ENCODE measurements at places on chromosomes 3 and 15.
A peak's percentile ranks its signal among the peaks of the same experiment; 100 is the strongest.

- no peak for DNase-seq
Observed at GRCh38 chr3:21781355-21781754, 30.3 kb upstream of the ZNF385D start.

- no peak for DNase-seq
Observed at GRCh38 chr3:54071601-54072000, 50.8 kb upstream of the CACNA2D3 start.

GRCh38 chr3:99789011-99789721 is 28.5 kb upstream of the CMSS1 start:
- peak; percentile 44 for DNase-seq

GRCh38 chr3:53949541-53949940 is 57.9 kb upstream of the SELENOK start:
- DNase-seq, result no peak

DNA sequence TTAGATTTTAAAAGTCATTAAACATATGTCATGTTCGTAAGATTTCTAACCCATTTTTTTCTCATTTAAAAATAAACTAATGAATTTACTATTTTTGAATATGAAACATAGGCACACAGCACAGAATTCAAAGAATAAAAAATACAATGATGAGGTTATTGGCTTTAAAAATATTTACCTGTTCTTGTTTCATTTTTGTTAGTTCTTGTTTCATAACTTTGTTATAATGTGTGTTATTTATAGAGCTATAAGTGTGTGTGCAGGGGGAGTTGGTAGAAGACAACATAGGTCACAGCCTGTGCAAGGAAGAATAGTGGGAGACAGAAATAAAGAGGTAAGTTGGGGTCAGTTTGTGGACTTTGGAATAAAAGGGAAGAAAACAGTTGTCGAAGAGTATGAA is 30.8 kb upstream of the NRROS start:
- DNase-seq, result no peak

GRCh38 chr3:112407888-112408702 is 75.1 kb downstream of the CD200 start:
- no peak for DNase-seq

DNA sequence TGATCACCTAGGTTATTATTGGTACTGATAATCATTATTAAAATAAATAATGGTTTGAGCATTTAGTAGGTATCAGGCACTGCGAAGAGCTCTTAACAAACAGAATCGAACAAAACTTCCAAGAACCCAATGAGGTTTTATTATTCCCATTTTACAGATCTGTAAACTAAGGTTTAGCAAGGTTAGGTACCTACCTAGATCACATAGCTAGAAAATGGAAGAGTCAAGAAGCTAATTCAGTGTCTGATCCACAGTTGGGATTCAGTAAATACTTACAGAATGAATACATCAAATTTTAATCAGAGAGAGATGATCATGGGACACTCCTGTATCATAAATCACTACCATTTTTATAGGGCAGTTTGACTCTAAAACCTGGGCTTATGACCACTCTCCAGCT is 15.5 kb downstream of the GJD2 start:
- DNase-seq, result no peak

GRCh38 chr15:77104155-77104554 is 33.2 kb upstream of the TSPAN3 start:
- no peak for DNase-seq

DNA sequence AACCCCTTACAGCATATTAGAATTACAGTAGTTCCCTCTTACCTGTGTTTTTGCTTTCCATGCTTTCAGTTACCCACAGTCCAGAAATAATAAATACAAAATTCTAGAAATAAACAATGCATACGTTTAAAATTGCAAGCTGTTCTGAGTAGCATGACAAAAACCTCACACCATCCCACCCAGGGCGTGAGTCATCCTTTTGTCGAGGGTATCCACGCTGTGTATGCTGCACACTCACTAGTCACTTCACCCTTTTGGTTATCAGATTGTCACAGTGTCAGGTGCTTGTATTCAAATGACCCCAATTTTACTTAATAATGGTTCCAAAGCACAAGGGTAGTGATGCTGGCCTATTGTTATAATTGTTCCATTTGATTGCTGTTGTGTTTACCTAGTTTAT is 72.5 kb upstream of the P3H2 start:
- DNase-seq, result no peak

GRCh38 chr15:88542342-88542733 is 4.1 kb downstream of the DET1 start:
- DNase-seq, result no peak

DNA sequence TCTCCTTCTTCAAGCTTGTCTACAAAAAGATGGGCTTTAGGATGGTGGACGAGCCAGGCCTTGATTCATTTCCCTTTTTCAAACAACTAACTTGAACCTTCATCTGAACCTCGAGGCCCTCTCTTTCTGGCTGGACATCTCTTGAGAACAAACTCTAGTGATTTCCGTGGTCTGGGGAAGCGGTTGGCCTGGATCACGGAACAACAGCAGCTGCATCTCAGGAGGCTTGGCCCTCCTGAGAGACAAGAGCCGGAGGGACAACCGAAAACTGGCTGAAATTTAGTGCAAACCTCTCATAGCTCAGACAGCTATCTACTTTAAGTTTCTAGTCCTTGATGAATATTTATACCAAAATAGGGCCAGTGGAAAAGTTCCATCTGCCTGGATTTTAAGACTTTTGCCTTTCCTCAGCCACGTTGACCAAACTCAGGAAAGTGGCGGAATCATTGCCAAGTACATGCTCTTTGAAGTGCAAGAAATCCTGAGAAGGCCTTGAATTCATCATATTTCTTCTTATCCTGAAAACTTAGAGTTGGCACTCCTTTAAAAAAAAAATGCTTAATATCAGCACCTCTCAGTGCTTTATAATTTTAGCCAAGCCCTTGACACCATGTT is 14.5 kb downstream of the LMCD1 start:
- DNase-seq, result no peak

GRCh38 chr3:186588632-186589031 is 18.1 kb downstream of the DNAJB11 start:
- no peak for DNase-seq

- DNase-seq, result no peak
Observed at GRCh38 chr3:100269410-100270214, 8.8 kb downstream of the TBC1D23 start.

- DNase-seq, result no peak
Observed at GRCh38 chr3:108403686-108404345, 106.6 kb downstream of the MYH15 start.

GRCh38 chr15:94273826-94274225 is 42.5 kb downstream of the MCTP2 start:
- no peak for DNase-seq

DNA sequence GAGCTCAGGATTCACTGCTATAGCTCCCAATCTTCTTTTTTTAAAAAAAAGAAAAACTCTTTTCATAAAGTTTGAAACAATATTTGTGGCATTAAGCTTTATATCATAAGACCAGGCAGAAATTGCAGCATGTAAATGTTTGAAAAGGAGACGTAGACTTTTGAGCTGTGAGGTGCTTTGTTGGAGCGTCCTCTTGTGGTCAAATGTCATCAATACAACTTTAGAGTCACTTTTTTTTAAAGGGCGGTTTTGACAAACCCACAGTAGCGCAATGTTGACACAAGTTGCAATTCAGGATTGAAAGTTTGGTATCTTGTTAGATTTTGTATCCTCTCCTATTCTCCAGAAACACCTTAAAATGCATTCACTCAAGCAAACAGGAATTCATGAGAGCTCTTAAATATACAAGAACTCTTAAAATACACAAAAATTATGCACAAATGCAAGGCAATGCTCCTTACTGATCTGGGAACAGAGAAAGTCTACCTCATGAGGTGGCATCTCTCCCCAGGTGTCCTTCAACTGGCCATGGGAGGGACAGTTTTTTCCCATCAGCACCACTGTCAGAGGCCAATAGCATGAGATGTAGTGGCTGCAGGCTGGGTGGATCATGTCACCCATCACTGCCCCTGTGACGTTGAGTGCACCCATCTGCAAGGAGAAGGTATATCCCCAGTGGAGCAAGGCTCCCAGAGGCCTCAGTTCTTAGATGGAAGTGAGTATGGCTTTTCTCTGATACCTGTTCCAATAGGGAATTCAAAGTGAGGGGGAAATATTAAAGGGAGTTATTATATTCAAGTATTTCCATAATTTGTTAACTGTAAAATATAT is 70.7 kb downstream of the ANXA2 start:
- peak; percentile 80 for DNase-seq

- DNase-seq, result no peak
Observed at GRCh38 chr3:124986192-124987143, 51.9 kb upstream of the MUC13 start.
